ENCODE measurements at places on chromosomes 16 and 17. TPM values are rescaled to one million over a fixed set of nuclear protein-coding genes. Genes with fewer than 3 reads are reported as not detected.

The TEX19 gene
- total RNA-seq: 0.39 TPM

The TUBB3 gene
- 273 TPM for total RNA-seq

The KRTAP3-1 gene
- total RNA-seq: not detected

The FBXO39 gene
- not detected for total RNA-seq

The C16orf96 gene
- not detected for total RNA-seq

The SLC4A1 gene
- not detected for total RNA-seq

GRCh38 chr17:8985054-8985701 is 19.7 kb upstream of the PIK3R5 start:
- DNase-seq: no peak

GRCh38 chr16:75080205-75081029 is 36.2 kb downstream of the LDHD start:
- DNase-seq: no peak

GRCh38 chr16:50213939-50214519 is 52.3 kb upstream of the ADCY7 start:
- DNase-seq: peak; percentile 61

DNA sequence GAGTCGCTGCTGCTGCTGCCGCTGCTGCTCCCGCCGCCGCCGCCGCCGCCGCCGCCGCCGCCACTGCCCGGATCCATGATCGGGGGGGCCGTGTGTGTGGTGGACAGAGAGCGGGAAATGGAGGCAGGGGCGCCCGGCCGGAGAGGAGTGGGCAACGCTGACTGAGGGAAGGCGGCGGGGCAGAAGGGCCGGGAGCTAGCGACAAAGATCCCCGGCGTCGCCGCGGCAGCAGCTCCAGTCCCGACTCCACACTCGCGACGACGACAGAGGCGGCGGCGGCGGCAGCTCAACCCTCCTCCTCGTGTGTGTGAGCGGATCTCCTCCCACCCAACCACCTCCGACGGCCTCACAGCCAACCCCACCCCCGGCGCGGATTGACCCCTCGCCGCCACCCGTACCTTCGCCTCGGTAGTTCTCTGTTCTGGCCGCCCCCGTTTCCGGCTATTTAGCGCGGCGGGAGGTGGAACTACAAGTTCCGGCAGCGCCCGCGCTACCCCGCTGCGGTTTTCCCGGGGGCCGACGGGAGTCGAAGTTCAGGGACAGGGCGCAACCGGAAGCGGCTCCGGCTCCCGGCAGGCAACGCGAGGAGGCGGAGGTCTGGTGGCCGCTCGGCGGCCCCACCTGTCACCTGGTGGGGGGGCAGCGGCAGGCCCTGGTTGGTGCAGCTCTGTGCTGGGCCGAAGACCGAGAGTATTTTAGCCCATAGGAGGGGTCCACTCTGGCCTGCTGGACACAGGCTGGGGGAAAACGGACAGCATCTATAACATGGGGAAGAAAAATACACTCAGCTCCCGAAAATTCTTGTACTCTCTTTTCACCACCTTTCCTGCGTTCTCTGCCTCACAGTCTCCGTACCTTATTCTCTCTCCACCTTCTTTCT is at the start of gene GSPT1:
GSPT1 (minus strand) TSS at position 313 of the 880 bp plus-strand sequence; CDS start at position 77, 236 bp downstream.
- DNase-seq: peak; percentile 99

DNA sequence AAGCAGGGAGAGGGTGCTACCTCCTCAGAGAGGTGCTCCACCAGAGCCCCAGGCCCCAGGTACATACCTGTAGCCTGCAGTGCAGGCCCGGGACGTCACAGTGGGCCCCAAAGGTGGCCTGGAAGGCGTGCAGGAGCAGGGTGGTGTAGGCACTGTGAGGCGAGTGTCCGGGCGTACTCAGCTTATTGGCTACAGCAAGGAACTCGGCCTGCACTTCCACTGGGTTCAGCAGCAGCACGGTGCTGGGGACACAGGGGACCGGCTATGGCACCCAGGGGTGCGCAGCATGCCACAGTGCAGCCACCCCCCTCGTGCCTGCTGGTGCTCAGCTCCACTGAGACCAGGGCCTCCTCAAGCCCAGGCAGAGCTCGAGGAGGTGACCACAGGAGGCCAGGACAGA is 23.2 kb upstream of the PIK3R6 start:
- DNase-seq: no peak

DNA sequence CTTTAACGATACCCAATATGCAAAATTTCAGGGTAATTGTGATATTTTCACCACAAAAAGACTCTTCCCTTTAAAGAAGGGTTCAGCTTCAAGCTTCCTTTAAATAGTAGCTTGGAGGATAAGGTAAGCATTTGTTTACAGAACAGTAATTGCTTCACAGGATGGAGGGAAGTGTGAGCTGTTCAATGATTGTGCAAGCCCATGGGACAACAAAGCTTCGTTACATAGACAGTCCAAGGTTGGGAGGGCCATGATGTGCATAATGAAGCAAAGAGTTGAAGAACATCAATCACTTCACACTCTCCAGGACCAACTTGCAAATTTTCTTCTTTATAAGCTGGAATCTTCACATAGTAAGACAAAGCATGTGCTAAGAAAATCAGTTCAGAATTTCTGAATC is 145.0 kb upstream of the ASIC2 start:
- no peak for DNase-seq

DNA sequence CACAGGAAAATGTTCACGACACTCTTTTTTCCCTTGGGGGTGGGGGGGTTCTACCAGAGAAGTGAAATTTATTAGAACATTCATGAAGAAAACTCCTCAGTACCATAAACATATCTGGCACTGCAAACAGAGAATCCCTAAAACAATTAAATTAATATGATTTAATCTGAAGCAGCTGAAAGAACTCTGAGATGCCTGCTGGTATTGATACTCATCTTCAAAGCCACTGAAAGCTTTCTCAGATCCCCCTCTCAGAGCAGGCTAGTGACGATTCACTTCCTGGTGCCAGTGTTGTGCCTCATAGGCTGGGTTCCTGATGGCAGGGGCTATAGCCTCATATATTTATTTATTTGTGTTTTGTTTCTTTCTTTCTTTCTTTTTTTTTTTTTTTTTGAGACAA is 52.7 kb downstream of the MYH10 start:
- no peak for DNase-seq

GRCh38 chr17:33519692-33520091 is 226.6 kb upstream of the ASIC2 start:
- no peak for DNase-seq

DNA sequence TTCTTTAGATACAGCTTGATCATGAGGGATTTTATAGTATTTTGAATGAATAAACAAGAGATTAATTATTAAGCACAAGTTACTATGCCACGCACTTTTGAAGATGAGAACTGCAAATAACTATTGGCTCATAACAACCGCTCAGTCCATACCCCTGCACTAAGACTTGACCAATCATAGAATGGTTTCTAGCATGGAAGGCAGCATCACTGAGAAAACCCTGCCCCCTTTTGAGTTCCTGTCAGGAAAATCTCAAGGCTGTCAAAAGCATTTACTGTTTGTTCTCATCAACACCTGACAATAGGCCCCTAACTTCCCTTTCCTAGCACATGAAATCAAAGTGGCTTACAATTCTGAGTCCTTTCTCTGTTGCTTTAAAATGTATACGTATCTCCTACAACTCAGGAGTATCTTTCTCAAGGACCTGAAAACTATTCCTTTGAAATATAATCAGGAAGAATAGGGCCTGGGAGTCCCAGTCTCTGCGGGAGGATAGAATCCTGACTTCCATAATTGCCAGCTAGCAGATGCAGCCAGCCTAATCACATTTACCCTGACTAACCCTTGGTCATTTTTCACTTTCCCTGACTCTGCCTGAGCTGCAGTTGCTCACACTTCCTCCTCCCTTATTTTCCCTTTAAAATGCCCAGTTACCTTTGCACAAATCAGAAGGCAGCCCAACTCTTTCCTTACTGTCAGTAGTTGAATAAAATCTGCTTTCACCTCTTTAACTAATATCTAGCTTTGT is 9.1 kb upstream of the MMD start:
- DNase-seq: no peak

- DNase-seq: no peak
Measured at GRCh38 chr17:68455901-68456338, 1.4 kb downstream of the WIPI1 start.

GRCh38 chr17:31251105-31251969 is 45.7 kb downstream of the OMG start:
- DNase-seq: peak; percentile 2

DNA sequence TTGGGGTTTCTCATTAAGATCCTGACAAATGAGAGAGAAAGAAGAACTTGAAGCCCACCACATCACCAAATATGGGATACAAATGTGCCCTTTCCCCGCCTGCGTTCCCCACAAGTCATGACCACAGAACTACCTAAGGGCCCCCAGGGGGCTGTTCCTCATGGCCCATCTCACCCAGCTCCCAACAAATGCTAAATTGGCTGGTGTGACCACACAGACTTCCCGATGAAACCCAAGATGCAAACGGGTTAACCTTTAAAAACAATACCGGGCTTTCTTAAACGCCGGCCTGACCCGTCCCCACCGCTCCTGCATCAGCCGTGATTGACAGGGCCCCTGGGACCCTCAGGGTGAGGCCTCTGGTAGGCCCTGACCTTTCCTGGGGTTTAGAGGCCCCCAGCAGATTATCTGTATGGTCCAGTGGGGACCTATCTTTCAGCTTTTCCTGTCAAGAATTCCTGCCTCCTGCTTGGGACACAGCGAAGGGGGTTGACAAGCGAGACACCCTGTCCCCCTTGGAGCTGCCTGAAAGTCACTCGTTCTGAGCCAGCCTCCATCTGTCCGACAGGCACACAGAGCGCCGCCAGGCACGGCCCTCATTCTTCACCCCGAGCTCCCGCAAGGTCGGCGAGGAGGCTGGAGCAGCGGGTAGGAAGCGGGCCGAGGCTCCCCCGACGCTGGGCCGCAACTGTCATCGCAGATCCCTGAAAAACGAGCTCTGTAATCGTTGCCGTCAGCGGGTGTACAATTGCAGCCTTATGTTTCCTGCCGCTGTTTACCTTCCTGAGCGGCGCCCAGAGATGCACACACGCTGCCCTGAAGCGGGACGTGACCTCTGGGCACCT is 300.1 kb downstream of the FOXL1 start:
- DNase-seq: no peak

DNA sequence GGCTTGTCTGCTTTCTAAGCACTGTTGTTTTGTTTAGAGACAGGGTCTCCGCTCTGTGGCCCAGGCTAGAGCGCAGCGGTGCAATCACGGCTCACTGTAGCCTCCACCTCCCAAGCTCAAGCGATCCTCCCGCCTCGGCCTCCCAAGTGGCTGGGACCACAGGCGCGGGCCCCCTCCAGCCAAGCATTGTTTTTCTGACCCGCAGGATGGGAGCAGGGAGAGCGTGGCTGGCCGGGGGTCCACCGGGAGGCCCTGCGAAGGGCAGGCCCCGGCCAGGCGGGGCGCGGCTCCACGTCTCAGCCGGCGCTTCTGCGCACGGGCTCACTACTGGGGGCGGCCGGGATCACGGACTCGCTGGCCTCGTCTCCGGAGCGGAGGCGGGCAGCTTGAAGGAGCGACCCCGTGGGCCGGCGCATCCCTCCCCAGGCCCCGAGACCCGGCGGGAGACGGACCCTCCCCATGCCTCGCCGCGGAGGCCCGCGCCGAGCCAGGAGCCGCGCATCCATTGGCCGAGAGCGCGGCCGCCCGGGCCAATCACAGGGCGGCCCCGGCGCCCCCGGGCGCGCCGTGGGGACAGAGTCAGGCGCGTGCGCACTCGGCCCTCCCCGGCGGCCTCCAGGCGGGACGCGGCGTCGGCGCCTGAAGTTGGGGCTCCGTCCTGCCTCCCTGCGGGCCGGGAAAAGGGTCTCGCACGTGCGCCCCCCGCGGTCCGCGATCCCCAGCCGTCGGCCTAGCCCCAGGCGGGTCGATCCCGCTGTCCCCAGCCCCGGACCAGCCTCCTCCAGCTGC is 24.9 kb downstream of the ACTG1 start:
- DNase-seq: peak; percentile 91

- DNase-seq: no peak
Measured at GRCh38 chr17:40646791-40647623, 611 bp downstream of the SMARCE1 start.

DNA sequence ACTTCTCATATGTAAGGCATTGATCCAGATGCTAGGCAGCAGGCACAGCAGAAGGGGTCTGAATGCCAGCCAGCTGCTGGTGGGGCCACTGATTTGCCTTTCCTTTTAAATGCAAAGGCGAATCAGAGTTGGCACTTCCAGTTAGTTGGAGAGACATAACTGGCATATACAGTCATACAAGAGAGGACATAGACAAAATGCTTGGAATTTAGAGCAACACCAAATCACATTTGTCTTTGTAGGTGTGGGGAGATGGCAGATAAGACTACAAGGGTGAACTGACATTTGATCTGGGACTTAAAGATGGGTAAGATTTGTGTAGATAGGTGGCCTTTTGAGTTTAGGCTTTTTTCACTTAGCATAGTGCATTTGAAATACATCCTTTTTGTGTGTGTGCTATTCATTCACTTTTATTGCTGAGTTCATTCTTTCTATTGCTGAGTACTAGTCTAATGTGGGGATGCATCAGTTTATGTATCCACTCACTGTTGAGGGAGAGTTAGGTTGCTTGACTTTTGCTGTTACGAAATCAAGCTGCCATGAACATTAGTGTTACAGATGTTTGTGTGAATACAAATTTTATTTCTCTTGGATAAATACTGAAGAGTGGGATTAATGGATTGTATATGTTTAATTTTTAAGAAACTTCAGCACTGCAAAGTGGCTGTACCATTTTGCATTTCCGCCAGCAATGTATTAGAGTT is 74.1 kb downstream of the SPECC1 start:
- no peak for DNase-seq

DNA sequence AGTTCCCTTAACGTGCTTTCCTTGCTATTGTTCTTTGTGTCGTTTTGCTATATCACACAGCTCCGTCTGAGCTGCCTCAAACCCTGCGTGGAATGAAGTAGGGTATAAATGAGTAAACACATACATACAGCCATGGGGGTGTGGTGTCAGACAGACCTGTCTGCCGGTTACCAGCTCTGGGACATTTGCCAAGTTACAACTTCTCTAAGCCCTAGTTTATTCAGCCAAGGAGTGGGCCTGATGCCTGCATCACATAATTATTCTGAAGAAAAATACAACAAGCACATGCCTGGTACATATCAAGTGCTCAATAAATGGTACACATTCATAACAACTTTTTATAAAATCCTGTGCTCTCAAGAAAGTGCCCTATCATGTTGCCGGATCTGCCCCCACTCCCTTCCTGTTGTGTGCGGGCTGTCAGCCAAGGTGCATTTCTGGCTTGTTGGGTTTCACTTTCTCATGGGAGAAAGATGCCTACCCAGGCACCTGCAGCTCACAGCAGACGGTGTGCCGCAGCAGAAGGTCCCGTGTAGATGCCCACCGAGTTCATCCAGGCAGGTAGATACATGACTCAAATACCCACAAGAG is 30.5 kb downstream of the SMPD3 start:
- DNase-seq: peak; percentile 23

GRCh38 chr17:29059281-29059680 is 16.3 kb downstream of the PIPOX start:
- no peak for DNase-seq

DNA sequence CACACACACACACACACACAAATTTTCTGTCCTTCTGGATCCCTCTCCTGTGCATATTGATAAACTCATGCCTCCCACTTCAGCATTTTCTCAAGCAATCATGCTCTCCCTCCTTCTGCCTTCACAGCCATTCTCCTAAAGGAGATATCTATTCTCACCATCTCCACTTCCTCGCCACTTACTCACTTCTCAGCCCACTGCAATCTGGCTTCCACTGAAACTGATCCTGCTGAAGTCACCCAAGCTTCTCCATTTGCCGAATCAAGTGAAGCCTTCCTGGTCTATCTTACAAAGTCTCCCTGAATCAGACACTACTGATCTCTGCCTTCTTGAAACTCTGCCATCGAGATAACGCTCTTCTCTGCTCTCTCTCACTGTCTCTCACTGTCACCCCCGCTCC is 54.0 kb upstream of the GNAO1 start:
- no peak for DNase-seq

- DNase-seq: no peak
Measured at GRCh38 chr16:54403580-54403979, 117.0 kb upstream of the IRX3 start.
